Stimulated activated CD4-positive, alpha-beta T cell treated with anti-CD3 and anti-CD28 coated beads, Interleukin-1b, Interleukin-23, amount 100 ng/mL, for 24 hours (primary cell): ENCODE measurements at places on chromosomes 11 and 22.

- no peak for DNase-seq
These were observed 34.5 kb upstream of the BLID start for GRCh38 chr11:122150216-122151124.

- no peak for DNase-seq
These were observed 21.7 kb downstream of the VWCE start for GRCh38 chr11:61273178-61274078.

DNA sequence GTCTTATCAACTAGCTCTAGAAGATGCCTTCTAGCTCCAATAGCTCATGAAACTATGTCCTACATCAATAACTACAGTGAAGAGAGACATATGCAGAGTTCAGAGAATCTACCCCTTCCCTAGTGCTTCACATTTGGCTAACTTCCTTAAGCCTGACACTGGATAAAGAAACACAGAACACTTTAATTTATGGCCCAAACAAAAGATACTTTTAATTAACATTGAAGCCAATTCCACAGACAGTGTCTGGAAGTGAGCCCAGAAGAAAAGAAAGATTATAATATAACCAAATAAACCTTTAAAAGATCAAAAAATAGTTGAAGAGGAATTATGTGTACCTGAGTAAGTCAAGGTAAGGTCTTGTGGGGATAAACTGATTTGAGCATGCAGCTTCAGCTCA, 255.2 kb downstream of the C11orf87 start:
- no peak for DNase-seq

DNA sequence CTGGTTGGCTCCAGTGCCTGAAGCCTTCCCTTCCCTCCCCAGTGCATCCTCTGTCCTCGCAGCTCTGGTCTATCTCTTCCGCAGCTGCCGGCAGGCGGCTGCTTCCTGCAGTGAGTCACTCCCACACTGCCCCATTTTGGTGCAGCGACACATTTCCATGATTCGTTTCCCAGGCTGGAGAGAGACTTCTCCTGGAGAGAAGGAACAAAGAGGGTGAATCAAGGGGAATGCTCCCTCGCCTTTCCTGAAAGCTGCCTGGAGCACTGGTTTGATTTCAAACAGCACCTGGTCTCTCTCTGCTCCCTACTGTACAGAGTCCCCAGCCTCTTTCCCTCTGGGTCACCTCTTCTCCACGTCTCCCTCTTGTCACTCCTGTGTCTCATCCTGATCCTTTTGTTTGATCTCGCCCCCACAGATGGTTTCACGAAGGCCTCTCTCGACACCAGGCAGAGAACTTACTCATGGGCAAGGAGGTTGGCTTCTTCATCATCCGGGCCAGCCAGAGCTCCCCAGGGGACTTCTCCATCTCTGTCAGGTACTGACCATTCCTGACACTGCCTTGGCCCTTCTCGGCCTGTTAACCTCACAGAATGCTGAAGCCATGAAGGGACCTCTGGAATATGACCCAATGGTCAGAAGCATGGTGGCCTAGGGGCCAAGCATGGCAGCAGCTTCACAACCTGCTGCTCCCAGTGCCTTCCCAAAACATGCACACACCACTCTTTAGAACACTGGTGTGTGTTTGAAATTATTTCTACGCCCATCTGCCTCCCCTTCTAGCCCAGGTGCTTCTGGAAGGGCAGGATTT, at the start of gene TMA7B:
Gene TMA7B (plus strand): TSS at position 758 of the 808 bp plus-strand sequence. CDS start 3,978 bp downstream, outside the sequence.
- no peak for DNase-seq

DNA sequence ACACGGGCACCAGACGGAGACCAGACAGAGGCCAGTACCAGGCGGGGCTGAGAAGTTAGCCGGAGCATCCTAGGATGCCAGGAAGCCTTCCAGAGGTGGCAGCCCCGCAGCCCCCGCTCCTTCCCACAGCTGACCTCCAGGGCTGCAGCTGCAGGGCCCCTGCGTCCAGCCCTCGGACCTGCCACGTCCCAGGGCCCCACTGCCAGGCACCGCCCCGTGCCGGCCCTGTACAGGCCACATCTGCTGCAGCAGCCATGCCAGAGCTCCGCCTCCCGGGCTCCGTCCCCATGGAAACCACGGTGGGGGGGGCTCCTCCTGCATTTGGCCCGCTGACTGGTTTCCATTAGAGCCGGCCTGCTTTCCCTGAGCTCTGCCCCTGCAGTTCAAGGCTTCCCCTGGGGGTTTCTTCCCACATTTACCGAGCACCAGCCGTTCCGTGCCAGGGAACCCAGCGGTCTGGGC, 62.5 kb upstream of the PPARA start:
- no peak for DNase-seq

DNA sequence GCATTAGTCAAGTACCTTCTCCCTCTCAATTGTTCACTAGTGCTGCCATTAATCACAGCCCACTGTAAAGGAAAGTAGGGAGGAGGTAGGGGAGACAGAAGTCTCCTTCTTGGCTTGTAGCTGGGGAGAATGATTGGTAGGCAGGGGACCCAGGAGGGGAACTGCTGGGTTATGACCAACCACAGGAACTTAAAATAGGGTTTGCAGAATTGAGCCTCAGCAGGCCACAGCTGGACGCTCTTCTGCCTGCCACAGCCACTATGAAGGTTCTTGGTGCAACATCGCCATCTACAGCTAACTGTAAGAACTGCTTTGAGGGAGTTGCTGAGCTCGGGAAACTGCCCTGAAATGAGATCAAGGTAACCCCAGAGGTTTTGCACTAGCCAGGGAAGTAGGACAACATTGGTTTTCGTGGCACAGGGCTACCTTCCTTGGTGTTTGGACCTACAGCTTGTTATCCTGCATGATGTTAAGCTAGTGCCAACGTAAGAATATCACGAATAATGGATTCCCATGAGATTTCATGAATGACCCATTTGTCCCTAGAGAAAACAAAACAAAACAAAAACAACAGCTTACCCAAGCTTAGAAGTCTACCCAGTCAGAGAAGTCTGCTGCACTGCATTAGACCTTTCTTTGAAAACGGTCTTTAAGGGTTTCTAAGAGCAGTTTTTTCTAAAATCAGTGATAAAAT, 787.1 kb upstream of the API5 start:
- DNase-seq, result no peak

DNA sequence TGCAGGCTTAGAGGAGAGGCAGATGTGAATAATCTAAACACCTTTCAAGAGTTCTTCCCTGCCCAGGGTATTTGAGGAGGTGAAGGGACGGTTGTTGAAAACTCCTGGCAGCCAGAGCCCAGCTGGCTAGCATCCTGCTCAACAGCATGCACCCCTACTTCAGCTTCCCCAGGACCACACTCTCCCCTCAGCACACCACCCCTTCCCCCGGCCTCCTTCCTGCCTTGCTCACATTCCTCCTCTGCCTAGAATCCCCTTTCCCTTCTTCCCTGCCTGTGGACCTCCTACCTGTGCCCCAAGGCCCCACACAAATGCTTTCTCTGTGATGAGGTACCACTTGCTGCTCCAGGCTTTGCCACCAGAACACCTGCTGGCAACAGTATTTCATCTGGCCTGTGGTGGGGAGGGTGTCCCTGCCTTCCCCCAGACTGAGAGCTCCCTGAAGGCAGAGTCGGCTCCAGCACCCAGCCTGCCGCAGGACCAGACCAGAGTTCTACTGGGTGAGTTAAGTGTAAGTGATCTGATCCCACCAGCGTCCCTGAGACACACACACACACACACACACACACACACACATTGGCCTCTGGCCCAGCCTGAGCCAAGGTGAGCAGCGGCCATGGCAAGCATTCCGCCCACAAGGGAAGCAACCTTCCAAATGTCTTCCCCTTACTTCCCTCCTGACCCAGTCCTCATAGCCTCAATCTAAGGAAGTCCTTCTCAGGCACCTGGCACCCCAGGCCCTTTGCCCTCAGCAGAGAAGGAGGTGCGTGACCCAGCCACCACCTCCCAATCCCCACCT, 79.5 kb downstream of the PDE2A start:
- no peak for DNase-seq

DNA sequence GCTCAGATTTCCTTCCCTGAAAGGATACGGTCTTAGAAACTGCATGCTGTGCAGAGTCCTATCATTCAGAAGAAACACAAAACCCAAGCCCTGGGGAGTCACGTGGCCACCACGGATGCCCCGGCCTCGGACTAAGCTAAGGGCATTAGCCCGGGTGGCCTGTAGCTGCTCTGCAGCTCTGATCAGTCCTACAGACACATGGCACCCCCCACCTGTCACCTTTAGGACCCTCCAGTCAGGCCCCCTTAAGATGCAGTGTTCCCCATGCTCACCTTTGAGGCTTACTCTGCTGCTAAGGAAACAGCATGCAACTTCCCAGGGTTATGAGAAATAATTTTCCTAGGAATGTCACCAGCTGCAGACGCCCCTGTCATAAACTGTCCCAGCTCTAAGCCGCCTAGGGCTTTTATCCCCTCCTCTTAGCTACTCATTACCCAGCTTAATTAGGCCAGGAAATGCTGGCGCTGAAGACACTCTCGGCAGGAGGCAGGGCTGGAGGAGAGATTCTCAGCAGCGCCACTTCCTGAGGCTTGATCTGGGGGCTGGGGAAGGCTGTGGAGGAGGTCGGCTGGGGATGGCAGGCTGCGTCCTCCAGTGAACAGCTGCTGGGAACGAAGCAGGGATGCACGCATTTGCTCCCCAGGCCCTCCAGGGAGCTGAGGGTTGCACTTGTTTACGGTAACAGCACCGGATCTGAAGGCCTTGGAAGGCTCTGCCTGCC, 47.2 kb upstream of the ADA2 start:
- no peak for DNase-seq
